Calu3 (cell line): ENCODE measurements at places on chromosomes 7 and 10. TPM values are rescaled to one million over a fixed set of nuclear protein-coding genes. Genes with fewer than 3 reads are reported as not detected.

The GAD2 gene
- total RNA-seq = not detected in 2 replicates

The OR2A14 gene
- not detected in 2 replicates for total RNA-seq

The HMX3 gene
- not detected in 2 replicates for total RNA-seq

The RELN gene
- total RNA-seq = 0.31 and 0.44 TPM in 2 replicates

The FEZF1 gene
- total RNA-seq = 0.22 TPM in 1 of 2 replicates, not detected in the other
